AG08396 (cell line): ENCODE measurements at places on chromosomes 2 and 18.

DNA sequence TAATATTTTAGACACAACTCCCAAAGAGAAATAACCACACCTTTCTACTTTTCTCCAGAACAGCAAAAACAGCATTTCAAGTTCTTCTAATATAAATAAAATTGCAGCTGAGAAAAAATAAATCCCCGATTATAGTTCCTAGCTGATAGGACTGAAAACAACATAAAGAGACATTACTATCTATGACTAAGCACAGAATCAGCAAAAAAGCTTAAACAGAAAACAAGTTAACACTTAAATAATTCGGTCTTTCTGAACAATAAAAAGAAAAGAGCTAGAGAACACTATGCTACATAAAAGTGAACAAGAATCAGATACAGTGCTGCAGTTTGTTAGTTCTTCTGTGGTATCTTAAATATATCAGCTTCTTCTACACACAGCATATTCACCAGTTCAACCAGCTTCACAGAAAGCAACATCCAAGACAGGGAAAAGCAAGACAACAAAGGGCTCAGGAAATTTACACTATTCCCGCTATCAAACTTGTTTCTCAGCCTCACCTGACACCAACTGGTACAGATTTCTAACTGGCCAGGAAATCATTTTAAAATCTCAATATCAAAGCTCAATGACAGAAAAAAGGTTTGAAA is 28.6 kb downstream of the FEZ2 start:
- no peak for DNase-seq

DNA sequence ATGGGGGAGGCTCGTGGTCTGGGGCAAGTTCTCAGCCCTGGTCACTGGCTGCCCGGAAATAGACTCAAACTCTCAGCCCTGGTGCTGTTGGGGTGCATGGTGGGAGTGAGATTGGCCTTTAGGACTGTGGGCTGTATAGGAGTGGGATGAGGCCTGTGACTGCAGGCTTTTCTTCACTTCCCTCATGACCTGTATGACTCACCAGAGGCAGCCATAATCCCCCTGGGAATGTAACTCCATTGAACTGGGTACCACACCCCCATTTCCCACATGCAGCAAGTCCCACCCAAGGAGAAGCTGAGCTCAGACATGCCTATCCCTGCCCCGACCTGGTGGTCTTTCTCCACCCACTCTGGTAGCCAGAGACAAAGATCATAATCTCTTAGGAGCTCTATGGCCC is 177.7 kb upstream of the OSR1 start:
- DNase-seq: no peak

DNA sequence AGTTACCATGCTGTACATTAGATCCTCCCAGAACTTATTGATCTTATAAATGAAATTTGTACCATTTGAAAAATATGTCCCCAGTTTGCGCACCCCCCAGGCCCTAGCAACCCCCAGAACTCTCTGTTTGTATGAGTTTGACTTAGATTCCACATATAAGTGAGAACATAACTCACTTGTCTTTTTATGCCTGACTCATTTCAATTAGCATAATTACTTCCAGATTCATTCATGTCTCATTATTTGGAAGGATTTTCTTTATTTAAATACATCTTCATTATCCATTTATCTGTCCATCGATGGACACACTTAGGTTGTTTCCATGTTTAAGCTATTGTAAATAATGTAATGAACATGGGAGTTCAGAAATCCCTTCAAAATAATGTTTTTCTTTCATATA is 705.9 kb downstream of the CCDC85A start:
- no peak for DNase-seq

DNA sequence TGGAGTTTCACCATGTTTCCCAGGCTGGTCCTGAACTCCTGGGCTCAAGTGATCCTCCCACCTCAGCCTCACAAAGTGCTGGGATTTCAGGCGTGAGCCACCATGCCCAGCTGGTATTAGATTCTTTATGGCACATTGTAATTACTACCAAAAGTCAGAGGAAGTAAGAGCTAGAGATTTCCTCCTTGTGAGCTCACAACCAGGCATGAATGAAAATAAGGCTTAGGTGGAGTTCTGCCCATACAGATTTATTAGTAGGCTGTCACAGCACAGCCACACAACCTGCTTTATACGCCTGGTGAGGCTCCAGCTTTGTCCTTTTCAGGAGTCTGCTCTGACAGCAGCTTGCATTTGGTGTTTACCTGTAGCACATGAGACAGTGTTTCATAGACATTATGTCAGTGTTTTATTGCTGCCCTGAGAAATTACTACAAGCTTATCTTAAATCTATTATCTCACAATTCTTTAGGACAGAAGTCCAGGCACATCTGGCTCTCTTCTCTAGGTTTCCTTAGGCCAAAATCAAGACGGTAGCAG is 156.6 kb downstream of the TANC1 start:
- no peak for DNase-seq

DNA sequence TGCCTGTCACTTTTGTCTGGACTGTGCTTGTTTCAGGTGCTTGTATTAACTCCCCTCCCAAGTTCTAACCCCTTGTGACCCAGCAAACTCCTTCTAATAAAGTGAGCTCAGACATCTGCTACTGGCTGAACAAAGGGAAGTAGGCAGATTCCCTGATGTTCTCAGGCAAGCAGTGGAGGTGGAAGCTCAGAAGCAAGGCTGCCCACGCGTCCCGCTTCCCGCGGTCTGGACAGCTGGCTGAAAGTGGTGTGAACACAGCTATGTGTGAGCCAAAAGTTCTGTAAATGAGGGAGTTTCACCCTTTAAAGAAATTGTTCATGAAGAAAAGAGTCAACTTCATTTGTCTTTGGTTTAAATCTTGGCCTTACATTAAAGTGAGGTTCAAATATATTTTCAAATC is 40.0 kb downstream of the NAPG start:
- no peak for DNase-seq

- DNase-seq: no peak
These were observed 44.3 kb downstream of the SCN9A start for GRCh38 chr2:166331468-166331867.

DNA sequence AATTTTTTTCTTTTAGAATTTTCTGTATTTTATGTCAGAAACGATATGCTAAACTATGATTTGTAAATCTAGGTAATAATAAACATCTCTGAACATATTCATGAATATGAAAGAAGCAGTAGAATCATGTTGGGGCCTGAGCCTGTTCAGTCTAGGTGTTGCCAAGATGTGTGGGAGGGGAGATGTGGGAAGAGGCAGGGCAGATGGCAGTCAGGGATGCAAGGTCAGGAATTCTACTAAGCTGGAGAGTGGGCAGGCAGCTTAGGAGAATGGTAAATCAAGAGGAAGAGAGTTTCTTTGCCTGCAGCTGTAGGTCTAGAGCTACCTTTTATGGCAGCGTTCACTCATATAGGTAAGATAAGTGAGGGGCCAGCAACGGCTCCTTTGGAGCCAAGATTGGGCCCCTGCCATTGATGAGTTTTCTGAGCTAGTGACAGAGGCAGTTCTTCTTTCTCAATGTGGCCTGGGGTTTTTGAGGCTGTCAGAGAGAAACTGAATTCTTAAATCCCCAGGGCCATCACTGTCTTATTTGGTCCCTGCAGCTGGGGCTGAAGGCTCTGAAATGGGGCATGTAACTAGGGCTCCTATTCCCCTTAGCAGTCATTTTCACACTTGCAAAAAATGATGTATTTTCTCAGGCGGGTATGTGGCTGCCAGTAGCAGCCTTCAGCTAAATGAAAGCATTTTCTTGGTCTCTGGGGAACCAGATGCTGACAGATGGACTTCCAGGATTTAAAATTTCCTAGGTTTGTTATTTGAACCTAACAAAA is 232.8 kb downstream of the PIK3C3 start:
- no peak for DNase-seq

DNA sequence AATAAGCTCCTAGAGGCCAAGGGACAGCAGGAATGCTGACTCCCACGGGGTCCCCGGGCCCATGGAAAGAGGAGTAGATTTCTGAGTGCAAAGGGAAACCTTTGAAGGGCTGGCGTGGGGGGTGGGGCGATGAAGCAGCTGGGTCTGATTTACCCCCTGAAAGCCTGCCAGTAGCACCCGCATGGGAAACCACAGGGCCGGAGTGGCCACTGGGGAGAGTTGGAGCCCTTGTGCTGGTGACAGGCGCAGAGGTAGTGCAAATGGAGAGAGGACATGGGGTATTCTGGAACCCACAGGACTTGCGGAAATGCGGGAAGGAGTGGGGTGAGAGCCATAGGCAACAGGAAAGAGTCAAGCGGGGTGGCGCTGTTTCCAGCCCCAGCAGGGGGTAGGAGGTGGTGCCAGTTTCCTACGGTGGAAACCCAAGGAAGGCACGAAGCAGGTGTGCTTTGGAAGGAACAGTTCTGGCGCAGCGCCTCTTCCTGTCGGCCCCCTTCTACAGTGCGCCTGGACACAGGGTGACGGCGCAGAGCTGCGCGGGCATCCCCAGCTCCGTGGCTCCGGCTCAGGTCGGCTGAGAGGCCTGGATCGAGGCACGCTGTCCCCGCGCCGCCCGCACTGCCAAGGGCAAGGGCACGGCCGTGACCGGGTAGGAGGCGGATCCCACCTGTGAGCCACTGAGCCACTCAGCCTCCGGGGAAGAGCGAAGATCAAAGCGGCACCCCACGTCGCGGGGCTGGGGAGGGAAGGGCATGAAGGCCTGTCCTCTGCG is 149.0 kb upstream of the GLI2 start:
- no peak for DNase-seq

DNA sequence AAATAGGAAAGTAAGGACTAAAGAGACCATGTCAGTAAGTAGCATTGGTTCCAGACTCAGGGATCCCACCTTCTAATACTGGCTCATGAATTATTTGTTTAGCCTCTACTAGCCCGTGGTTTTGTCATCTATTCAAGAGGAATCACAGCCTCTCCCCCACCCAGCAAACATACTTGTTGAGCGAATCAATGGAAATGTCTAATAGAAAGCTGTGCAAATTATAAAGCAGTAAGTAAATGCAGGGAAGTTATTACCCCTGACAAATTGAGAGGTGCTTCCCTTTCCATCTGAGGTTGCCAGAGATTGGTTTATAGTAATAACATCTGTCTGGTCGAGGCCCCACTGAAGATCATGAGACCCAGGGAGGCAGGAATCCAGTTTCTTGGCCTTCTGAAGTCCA is 219.3 kb upstream of the OSR1 start:
- no peak for DNase-seq

GRCh38 chr2:111702119-111702803 is 181.7 kb downstream of the ANAPC1 start:
- peak; percentile 57 for DNase-seq

GRCh38 chr2:182650704-182651103 is 65.4 kb upstream of the DNAJC10 start:
- DNase-seq: peak; percentile 13

DNA sequence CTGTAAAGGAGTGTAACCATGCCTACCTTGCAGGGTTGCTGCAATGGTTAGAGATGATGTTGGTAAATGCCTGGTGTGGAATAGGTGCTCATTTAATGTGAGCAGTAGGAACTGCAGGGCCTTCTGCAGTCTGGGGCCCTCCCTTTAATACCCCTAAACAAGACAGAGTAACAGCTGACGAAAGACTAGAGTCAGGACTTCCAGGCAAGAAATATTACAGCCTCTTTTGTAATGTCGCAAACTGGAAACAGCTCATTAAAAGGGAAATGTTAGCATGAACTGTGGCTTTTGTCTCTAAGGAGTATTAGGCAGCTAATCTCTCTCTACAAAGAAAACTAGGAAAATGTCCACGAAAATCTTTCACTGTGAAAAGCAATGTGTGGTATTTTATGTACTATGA is 26.0 kb downstream of the MARCO start:
- DNase-seq: no peak

DNA sequence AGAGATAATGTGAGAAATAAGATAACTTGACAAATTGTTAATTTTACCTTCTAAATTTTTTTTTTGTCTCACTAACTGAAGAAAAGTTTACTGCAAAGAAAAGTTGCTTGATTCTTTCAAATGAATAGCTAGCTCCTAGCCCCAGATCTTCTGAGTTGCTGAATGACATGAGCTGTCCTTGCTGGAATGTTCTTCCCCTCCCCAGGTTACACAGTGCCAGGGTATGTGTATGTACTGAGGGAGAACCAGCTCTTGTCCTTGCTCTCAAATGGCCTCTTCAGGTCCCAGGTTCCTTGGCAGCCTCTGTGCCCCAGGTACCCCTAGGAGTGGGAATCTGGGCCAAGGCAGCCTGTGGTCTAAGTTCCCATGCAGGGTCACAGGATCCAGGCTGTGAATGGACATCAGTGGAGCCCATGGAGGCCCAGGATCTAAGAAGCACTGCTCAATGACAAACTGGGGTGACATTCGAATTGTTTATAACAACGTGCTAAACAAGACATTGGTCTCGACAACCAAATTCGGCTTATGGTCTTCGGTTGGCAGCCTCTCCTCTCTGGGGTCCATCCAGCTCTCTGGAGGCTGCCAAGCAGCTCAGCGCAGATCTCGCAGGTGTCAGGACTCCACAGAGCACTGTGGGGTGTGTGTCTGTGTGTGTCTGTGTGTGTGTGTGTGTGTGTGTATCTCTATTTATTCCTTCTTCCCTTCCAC is 17.1 kb upstream of the INO80C start:
- no peak for DNase-seq

GRCh38 chr2:238700117-238700457 is 147.8 kb upstream of the TWIST2 start:
- DNase-seq: peak; percentile 68

DNA sequence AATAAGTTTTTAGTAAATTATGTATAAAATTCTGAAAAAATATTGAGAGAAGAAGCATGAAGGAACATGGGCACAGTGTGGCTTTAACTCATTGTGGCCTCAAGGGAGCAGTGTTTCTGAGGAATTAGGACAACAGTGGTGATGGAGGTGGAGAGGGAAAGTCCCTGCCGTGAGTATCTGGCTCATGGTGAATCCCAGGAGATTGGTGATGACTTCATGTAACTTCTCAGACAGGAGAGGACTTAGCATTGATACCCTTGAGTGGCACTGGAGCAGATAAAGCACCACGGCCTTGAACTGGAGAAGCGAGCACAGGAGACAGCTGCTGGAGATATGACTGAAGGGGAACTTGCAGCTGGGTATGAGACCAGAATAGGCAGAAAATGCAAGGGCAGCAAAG is 35.0 kb upstream of the LRP1B start:
- peak; percentile 24 for DNase-seq

GRCh38 chr18:44579745-44580144 is 100.9 kb upstream of the SETBP1 start:
- no peak for DNase-seq
